Right lung (tissue), 10 donors: ENCODE measurements at places on chromosomes 2 and 18.

DNA sequence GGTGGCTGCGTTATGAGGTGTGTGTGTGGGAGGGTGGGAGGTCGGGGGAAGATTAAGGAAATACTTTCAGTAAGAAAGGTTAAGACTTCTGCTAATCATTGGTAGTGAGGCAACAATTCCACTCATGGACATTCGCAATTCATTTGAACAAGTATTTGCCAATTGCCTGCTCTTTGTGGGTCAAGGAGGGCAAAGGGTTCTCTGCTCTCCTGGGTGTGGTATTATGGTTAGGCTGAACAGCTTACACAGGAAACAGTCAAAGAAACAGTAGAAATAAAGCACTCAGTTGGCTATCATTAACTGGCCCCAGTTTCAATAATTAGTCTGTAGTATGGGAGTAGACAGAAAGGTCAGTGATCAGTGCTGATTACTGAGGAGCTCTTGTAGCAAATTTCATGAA is 357.0 kb upstream of the FANCL start:
- no peak for DNase-seq

DNA sequence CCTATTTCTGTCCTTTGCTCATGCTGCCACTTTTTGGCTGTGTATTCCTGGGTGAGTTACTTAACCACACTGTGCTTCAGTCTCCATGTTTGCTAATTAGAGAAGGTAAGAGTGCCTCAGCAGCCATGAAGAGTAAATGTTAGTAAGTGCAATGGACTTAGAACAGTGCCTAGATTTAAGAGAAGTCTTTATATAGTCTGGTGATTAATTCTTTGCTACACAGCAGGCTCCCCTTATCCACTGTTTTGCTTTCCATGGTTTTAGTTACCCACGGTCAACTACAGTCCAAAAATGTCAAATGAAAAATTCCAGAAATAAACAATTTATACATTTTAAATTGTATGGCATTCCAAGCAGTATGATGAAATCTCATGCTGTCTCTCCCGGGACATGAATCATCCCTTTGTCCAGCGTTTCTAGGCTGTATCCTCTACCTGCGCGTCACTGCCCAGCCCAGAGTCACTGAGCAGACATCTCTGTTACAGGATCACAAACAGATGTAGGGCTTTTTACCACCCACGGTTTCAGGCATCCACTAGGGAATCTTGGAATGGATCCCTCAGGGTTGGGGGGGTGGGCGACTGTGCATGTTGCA is 91.0 kb downstream of the CTIF start:
- DNase-seq = peak; percentile 39

GRCh38 chr2:53235836-53236582 is 531.6 kb upstream of the CHAC2 start:
- DNase-seq = no peak

- no peak for DNase-seq
Observed at GRCh38 chr2:86239326-86239725, 40.1 kb downstream of the MRPL35 start.

DNA sequence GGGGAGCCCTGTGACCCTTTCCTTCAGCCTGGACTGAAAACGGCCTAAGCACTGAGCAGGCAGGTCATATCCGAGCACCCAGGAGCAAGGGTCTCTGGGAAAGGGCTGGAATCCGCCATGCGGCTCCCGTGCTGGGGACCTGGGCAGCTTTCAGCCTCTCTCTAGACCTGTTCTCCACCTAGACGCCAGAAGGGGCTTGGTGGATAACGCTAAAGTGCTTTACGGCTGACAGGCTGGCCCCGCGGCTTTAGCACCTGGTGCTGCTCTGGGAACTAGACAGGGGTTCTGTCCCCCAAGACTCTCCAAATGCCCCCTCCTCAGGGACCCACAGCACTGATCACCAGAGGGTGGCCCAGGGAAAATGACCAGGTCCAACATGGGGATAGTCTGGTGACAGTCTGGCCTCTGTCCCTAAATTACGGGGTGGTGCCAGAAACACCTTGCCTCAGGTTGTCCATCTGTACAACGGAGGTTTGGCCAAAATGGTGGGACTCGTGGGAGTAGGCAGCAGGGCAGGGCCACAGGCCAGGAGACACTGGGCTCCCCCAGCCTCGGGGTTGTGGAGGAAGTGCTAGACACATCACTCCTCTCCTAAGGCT is 13.0 kb downstream of the SDC1 start:
- no peak for DNase-seq

GRCh38 chr2:25386971-25387875 is 45.5 kb upstream of the DNMT3A start:
- no peak for DNase-seq

GRCh38 chr2:156435396-156435717 is 822 bp upstream of the GPD2 start:
- no peak for DNase-seq

DNA sequence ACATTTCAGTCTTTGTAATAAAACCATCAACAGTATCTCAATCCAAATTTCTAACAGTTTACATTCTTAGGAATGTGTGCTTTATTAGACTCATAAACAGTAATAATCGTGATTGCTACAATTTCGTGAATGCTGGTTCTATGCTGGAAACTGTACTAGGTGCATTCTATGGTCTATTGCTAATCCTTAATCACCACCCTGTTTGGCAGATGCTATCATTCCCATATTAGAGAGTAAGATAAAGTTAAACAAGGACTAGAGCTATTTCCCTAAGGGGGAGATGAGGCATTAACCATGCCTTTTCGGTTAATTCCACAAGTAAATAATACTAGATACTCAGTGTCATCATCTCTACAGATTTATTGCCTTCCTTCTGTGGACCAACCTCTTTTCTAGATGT is 244.0 kb downstream of the PAX3 start:
- no peak for DNase-seq

- DNase-seq = no peak
Observed at GRCh38 chr2:46351098-46351749, 54.0 kb downstream of the EPAS1 start.

DNA sequence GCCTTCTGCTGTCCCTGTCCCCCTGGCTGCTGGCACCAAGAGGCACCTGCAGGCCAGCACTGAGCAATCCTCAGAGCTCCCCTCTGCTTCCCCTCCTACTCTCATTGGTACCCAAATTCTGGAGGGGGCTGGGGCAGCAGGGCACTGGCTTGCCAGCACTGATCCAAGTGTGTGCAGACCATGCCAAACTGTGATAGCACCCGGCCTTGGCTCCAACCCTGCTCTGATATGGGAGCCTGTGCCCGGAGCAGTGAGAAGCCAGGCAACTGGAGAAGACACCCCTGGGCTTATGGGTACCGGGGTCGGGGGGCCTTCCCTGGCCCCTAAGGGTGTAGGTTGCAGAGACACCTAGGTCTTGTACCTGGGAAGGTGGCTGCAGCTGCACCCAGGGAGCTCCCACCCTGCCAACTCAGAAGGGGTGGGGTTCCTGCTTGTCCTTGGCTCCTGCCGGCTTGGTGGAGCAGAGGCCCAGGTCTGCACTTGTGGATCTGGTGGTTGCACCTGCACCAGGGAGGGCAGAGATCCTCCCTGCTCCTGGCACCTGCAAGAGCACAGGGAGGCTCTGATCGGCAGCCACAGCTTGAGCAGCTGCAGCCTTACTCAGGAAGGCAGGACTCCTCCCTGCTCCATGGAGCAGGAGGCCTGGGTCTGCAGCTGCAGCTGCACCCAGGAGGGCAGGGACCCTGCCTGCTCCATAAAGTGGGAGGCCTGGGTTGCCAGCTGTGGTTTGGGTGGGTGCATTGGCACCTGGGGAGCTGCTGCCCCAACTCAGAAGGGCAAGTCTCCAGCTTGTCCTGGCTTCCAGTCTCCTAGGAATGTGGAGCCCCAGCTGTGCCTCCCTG is 96.3 kb downstream of the BCL2L11 start:
- DNase-seq = no peak

DNA sequence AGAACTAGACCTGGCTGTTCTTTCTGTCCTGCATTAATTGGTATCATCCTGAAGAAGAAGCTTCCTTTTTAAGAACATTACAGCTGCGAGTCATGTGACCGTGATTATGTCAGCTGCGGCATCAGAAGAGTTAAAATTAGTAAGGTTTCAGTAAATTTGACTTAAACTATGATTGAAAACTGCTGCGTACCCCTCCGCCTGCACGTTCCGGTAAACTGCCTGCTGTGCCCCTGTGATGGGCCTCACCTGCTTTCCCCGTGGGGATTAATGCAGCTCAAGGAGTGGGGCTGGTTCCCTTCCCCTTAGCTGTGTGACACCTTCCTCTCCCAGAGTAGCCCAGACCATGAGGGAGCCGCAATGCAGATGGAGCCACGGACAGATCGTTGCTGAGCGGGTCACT is 36.1 kb upstream of the MYO3B start:
- no peak for DNase-seq

DNA sequence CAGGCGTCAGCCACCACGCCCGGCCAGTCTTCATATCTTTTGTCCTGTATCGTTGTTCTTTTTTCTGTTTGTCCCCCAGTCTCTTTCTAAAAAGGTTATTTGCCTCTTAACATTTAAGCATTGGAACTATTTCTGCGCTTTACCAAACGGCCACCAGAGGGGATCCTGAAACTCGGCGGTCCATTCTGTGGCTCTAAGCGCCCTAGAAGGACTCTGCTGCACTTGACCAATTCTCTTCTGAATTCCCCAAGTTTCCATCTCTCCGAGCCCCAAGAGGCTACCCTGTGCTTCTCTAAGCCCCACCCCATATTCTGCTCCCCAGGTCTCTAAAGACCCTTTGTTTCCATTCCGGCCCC is 33.1 kb upstream of the REG3G start:
- DNase-seq = peak; percentile 3

- DNase-seq = peak; percentile 6
Observed at GRCh38 chr2:68594674-68595492, 48.5 kb upstream of the PROKR1 start.

DNA sequence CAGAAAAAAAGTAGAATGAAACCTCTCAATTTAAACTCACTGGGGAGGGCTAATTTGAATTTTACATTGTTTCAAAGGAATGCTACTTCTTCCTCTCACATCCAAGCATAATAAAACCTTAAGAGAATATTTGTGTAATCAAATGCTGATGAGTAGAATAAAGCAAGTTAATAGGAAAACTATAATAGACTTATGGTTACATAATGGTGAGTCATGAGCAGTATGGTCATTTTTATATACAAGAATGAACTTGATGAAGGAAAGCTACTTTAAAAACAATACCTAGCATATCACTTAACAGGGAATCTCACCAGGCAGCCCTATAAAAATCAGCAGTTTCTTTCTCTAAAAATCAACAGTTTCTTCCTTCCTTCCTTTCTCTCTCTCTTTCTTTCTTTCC is 80.3 kb downstream of the VSNL1 start:
- DNase-seq = no peak

GRCh38 chr2:158741625-158742024 is 53.5 kb upstream of the DAPL1 start:
- no peak for DNase-seq

DNA sequence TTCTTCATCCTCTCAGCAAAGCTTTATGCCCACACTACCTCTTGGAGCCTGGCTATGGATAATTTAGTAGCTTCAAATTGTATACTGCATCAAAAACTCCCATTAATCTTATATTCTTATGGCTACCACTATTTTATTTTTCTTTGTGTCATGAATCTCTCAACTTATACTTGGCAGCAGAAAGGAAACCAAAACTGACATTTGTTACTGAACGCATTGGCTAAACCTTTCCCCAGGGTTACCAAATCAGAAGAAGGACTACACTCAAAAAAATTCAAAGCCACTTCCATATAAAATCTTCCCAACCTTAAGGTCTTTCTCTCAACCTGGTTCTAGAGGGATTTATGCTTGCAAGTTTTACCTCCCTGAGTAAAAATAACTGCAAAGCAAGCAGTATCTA is 97.0 kb upstream of the REG3G start:
- DNase-seq = no peak

- DNase-seq = no peak
Observed at GRCh38 chr2:5444168-5444567, 248.0 kb upstream of the SOX11 start.

DNA sequence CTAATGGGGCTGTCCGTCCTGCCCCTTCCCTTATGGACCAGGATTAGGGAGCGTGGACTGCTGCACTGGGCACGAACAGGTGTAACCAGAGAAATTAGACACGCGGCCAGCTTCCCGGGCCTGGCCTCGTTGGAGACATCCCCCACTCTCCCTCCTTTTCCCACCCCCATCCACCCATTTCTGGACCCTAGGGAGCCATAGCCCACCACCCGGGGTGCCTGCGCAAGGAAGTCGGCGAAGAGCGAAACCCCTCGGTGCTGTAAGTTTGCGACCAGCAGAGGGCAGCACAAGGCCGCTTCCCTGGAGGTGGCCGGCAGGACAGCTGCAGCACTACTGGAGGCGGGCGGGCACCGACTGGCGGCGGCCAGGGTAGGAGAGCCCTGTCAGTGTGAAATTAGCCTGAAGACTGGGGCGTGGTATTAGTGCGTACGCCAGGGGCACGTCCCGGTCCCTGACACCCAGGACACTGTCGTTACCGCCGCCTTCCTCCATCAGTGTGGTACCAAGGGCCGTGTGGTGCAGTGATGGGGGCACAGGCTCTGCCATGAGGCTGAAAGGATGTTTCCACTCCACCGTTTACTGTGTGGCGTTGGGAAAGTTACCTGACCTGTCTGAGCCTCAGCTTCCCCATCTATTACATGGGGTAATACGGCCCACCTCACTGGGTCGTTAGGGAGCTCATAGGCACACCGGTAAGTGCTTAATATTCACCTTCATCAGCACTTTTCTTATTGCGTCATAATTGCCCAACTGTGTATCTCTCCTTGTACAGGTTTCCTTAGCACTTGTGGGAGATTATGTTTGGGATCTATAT is 36.0 kb upstream of the CD207 start:
- peak; percentile 68 for DNase-seq

- DNase-seq = no peak
Observed at GRCh38 chr2:154698721-154699574, 453 bp downstream of the KCNJ3 start.

- no peak for DNase-seq
Observed at GRCh38 chr2:73995810-73996209, 11.1 kb downstream of the TET3 start.

DNA sequence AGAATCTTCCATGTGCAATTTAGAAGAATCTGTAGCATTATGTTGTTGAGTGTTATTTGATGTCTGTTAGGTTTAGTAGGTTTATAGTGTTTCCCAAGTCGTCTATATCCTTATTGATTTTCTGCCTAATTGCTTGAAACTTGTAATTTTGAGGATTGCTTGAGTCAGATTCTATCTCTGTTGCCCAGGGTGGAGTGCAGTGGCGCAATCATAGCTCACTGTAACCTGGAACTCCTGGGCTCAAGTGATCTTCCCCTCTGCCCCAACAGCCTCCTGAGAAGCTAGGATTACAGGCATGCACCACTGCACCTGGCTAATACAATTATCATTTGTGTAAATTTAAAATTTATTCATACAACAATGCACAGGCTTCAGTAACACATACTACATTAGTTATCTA is 3.1 kb upstream of the TCF23 start:
- no peak for DNase-seq

GRCh38 chr18:34729264-34729663 is 19.2 kb downstream of the DTNA start:
- DNase-seq = no peak

GRCh38 chr2:151518802-151519201 is 109.1 kb downstream of the RIF1 start:
- no peak for DNase-seq

- DNase-seq = no peak
Observed at GRCh38 chr2:102703748-102704147, 58.1 kb upstream of the TMEM182 start.
